Activated effector memory CD4-positive, alpha-beta T cell treated with anti-CD3 and anti-CD28 coated beads, Interleukin-2, amount 50 U/mL, for 16 hours (primary cell): ENCODE measurements at places on chromosomes 2 and 18.

DNA sequence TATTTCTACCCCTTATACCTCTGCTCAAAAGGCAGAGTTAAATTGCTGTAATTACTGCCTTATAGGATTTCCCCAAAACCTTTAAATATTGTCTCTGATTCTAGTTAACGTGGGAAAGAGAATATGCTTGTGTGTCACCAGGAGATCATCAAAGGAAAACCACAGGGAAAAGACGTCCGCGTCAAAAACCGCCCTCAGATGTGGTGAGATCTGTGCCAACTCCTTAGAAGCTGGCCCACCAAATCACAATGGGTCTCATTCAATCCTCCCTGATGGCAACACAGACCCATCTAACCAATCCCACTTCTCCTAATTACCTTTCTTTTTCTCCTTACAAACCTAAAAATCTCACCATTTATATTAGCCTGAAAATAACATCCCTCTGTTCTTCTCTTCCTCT lies 25.4 kb downstream of the VPS54 start:
- no peak for DNase-seq

DNA sequence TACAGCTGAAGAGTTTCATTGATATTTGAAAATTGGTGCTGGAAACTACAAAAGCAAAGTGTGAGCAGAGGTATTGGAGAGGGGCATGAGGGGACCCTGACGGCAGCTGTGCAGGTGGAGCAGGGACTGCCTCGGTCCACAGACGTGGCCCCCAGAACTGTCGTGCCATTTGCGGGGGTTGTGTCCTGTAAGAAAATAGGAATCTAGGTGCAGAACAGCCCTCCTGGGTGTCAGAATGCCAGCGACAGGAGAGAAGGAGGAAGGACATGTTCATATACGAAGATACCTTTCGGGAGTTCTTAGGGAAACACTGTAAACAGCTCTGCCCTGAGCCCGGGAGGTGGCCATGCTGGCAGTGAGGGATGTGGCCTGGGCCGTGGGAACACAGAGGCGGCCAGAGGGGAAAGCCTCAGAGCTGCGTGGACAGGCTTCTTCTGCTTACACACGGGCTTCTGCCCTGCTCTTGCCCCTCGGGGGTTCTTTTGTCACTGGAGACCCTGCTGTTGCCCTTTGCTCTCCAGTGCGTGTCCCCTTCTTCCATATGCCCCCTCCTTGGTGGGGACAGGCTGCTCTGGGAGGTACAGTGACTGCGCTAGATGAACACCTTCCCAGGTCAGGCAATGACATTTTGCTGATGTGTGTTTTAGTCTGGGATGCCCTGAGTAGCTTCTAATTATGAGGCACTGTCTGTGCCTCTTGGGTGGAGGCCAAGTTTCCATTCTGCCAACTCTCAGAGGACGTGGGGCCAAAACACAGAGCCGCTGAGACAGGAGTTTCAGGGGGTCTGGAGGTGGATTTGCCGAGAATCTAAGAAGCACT lies 81.9 kb upstream of the TXNDC2 start:
- no peak for DNase-seq

DNA sequence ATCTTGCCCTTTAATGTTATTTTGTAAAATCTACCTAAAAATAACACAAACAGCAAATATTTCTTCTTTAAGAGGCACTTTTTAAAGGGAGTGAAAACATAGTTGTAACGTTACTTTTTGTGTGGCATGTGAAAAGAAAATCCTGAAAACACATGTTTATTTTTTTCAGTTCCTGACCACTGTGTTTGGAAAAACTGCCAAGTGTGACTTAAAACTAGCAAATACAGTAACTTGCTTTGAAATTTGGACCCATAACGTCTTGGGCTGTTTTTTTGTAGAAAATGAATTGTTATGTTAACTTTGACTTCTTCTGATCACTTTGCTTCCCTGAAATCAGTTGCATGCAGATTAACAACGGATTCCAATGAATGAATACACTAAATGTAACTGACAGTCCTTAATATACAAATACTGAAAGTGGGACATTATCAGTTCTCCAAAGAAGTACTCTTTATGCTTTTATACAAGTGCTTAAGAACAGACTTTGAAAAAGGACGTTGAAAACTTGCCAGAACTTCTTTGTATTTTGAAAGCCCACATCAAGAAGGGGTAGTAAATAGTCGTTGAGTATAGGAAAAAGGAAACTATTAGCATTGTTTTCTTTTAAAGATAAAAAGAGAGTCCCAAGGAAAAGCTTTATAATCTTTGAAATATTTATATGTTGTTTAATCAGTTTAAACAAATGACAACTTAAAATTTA lies 96.1 kb upstream of the ZEB2 start:
- no peak for DNase-seq

GRCh38 chr2:3349211-3349693 lies 28.4 kb downstream of the EIPR1 start:
- DNase-seq, result no peak

GRCh38 chr2:189533288-189534035 lies 47.1 kb downstream of the SLC40A1 start:
- no peak for DNase-seq

DNA sequence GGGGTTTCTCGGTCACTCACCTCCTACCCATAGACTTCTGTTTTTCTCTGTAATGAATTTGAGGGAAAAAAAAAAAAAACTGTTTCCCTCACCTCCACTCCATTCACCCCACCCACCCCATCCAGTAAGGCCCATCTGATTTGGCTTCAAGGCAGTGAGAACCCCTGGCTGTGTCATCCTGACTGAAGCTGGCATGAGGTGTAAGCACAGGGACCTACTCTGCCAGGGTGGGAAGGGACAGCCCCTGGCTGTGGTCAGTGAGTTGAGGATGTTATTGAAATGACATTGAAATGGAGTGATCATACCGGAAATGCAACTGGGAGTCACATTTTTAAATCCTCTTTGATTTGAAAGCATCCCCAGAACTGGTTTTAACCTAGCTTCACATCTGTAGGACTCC lies 19.1 kb upstream of the BCL2L11 start:
- DNase-seq, result no peak

DNA sequence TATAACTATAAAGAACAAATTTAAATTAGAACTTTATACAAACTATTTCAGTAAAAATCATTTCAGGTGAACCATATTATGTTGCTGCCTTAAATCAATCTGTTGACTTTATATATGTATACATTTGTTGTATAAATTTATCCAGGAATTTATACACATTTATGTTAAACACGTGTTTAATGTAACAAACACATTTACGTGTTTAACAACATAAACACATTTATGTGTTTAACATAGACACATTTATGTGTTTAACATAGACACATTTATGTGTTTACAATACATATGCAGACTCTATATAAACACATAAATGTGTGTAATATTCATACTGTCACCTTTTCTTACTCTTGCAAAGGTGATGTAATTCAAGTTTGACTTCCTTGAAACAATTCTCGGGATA lies 75.4 kb upstream of the TWSG1 start:
- no peak for DNase-seq

GRCh38 chr2:151437630-151438029 lies 27.9 kb downstream of the RIF1 start:
- DNase-seq, result no peak

GRCh38 chr2:200307724-200308545 lies 1.4 kb downstream of the SPATS2L start:
- DNase-seq, result no peak

- DNase-seq, result no peak
Measured at GRCh38 chr2:11073251-11073650, 82.0 kb upstream of the SLC66A3 start.
